Osteoblast (primary cell): ENCODE measurements at places on chromosomes 5 and 9. TPM values are rescaled to one million over a fixed set of nuclear protein-coding genes. Genes with fewer than 3 reads are reported as not detected.

DNA sequence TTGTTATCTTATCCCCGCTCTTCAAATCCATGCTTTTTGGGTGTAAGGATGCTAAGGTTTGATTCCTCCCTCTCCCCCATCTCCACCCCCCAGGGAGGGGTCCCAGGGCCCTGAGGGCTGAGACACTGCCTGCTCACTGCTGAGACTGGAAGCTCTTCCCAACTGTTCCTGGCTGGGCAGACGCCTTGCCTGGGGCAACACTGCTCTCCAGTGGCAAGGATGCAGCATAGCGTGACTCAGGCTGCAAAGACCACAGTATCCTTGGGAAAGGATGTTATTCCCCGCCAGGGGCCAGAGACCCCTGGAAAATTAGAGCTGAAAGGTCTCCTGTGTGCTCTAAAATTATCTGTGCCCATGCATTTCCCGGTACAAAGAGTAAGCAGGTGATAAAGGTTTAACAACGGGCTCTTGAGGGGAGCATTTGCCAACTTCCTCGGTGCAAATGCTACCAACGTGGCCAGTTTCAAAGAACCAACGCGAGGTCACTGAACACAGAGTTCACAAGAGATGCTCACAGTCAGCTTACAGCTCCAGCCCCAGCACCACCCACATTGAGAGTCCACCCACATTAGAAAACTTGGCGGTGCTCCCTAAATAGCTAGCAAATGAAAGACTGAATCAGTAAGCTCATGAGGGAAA lies 271.9 kb downstream of the NSG2 start:
- DNase-seq = peak; percentile 95

- peak; percentile 31 for DNase-seq
Measured at GRCh38 chr5:149580808-149581191, 498 bp upstream of the ARHGEF37 start.

DNA sequence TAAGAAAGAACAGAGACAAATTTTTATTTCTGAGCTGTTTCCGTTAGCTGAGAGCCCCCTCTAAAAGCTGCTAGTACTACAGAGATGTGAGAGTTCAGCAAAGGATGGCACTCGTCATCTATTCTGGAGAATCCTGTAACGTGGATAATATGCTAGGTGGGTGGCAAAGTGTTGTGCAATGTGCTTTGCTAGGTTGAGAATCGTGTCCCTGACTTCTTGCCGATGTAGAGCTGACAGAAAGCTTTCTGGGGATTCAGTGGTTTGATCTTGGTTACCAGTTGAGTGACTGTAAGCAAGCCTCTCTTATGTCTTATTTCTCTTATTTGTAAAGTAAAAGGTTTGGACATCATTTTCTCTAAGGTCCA lies 298.3 kb upstream of the ACTBL2 start:
- no peak for DNase-seq

GRCh38 chr9:134734270-134734669 lies 92.7 kb downstream of the COL5A1 start:
- DNase-seq = no peak

GRCh38 chr5:88778736-88779135 lies 104.2 kb downstream of the MEF2C start:
- DNase-seq = peak; percentile 57

- peak; percentile 56 for DNase-seq
Measured at GRCh38 chr5:163564321-163564938, 59.0 kb downstream of the MAT2B start.

GRCh38 chr5:33049842-33050241 lies 338.7 kb downstream of the NPR3 start:
- peak; percentile 88 for DNase-seq

GRCh38 chr5:11268891-11269290 lies 507.9 kb upstream of the DAP start:
- DNase-seq = no peak

GRCh38 chr5:56737951-56738606 lies 77.3 kb upstream of the MAP3K1 start:
- DNase-seq = no peak

DNA sequence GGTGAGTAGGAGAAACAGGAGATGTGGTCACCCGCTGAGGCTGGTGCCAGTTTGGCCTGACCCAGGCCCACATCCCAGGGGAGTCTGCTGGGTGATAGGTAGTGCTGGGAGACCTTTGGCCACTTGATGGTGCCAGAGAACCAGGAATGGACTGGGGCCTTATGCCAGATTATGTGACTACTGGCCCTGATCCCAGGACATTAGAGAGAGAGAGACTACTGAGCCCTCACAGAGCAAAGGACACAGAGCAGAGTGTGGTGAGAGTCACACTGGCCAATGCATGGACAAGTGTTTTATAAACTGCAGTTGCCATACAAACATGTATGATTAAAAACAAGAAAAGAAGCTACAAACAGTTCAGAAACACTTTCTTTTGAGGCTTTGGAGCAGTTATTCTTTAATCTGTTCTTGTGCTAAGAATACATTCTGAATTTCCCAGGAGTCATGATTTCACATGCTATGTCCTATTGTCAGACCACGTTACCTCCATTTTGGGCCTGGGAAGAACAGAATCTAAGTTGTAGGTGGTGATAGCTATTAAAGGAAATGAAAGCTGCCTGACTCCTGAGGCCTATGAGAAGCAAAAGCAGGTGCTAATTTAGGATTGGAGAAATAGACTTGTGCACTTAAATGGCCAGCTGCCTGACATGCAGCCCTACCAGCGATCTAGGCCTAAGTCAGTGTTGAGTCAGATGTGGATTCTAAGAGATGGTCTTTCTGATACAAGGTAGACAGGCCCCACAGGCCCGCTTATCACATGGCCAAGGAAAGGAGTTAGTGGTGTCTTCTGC lies 32.6 kb upstream of the TMOD1 start:
- DNase-seq = peak; percentile 81

DNA sequence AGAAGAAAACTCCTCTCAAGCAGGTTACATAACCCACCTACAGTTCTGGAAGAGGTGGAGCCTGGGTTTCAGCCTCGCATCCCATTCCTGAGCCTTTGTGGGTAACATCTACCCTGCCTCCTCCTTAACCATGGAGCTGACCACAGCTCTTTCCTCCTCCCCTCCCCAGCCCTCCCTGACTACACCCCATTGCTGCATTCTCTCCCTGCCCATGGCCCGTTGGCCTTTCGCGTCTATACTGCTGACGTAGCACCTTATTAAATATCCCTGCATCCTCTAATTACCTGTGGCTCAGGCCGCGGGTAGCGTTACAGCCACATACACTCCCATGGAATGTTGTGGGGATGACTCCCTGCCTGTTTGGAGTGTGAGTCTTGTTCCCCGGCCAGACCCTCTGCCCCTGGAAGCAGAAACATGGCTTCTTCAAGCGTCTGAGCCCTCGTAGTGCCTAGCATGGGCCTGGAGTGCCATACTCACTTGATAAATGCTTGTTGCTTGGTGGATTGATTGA lies 72.8 kb downstream of the WWC1 start:
- no peak for DNase-seq

DNA sequence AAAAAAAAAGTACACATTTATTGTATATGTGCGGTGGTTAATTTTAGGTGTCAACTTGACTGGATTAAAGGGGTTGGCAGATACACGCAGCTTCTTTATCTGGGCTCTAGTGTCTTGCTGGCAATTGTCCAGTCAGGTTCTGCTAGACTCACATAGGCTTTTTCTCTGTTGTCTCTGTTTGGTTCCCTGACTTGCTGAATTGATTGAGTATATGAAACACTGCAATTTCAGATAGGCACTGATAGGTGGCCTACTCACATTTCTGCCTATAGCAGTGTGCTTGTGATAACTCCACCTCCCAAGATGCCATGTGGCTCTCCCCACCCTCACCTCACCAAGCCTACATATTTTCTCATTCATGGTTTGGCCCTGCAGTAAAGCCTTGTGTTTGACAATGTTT lies 52.5 kb downstream of the AOPEP start:
- peak; percentile 39 for DNase-seq

Gene C9orf40
- 2.9 and 3.8 TPM in 2 replicates for total RNA-seq

Gene ROPN1L
- 0.59 and 0.72 TPM in 2 replicates for total RNA-seq

Gene PTPRD
- 23.9 and 24.8 TPM in 2 replicates for total RNA-seq

Gene PPP3R2
- total RNA-seq = not detected in 2 replicates
